RKO (cell line): ENCODE measurements at places on chromosomes 7 and 10.

DNA sequence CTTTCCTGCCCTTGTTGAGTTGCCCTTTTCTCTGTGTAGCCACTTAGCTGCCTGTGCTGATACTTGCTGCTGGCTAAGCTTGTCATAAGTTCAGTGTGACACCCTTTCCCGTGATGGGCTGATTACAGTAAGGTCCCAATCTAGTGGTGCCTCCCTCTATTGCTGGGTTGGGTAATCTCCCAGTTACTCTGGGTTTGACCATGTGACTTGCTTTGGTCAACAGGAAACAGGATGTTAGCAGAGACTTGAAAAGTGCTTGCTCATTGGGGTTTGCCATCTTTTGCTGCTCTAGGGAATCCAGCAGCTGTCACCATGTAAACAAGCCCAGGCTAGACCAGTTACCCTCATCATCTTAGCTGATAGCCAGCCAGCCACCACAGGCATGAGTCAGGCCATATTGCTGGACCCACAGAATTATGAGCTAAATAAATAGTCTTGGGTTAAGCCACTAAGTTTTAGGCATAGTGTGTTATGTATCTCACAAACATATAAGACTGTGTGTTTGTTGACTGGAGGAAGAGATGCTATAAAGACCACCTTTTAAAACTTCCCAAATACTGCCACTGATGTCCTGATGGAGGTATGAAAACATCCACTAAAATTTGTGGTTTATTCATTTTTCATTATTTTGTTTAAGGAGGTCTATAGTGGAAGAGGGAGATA is 4.0 kb upstream of the LEP start:
- DNase-seq, result peak; percentile 78

- DNase-seq, result no peak
These were observed 592.5 kb downstream of the KCNMA1 start for GRCh38 chr10:77045085-77045484.

- DNase-seq, result no peak
These were observed 31.6 kb downstream of the ELAPOR2 start for GRCh38 chr7:87027900-87028299.

- no peak for DNase-seq
These were observed 114.1 kb downstream of the ICA1 start for GRCh38 chr7:8147760-8148463.

DNA sequence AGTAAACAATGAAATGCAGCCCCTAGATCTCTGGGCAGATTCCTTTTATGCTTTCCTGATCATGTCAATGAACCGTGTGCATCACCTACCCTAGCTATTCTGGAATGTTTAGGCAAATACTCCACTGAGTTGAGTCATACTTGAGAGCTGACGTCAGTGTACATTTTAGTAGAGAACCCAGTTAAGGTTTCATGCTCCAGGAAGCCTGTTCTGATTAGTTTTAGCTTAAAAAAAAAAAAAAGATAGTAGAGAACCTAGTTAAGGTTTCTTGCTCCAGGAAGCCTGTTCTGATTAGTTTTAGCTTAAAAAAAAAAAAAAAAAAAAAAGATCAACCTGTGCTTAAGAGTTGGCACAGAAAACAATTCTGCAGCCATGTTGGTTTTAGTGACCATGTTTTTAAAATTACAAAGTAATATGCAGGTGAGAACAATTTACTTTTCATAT is 3.7 kb upstream of the MCU start:
- DNase-seq, result peak; percentile 76

DNA sequence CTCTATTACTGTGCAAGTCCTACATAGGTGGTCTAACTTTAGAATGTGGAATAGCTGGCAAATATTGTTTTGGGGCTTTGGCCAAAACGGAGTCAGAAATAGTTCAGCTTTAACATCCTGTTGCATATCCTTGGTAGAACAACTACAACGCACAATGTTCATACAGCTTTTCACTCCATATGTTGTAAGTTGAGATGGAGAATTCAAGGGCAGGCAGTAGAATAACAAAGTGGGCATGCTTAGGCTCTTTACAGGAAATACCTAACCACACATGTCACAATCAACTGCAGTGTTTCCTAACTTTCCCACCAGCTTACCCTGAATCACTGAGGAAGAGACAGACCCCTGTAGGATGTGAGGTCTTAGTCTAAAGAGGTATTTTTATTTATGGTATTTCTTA is 122.3 kb downstream of the PPP1R3A start:
- no peak for DNase-seq

DNA sequence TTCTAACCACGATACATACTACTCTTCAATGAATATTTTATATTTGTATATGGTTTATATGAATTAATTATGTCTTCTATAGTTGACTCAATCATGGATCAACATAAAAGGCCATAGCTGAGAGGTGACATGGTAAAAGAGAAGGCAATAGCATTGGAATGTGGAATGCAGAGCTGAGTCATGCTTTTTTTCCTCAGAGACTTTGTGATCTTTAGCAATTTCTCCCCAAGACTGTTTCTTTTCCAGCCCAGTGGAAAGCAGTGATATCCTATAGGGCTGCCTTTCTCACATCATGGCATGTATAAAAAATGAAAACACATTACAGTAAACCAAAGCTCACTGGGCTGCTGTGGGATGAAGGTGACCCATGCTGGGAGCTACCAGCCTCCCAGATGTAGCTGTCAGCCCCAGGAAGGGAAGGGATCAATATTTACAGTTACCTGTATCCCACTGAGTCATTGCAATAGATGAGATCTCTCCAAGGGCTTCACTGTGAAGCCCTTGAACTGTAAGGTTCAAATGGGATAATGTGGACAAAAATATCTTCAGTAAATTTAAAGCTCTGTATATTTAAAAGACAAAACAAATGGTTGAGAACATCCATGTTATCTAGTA is 30.2 kb downstream of the SLC39A12 start:
- peak; percentile 77 for DNase-seq

DNA sequence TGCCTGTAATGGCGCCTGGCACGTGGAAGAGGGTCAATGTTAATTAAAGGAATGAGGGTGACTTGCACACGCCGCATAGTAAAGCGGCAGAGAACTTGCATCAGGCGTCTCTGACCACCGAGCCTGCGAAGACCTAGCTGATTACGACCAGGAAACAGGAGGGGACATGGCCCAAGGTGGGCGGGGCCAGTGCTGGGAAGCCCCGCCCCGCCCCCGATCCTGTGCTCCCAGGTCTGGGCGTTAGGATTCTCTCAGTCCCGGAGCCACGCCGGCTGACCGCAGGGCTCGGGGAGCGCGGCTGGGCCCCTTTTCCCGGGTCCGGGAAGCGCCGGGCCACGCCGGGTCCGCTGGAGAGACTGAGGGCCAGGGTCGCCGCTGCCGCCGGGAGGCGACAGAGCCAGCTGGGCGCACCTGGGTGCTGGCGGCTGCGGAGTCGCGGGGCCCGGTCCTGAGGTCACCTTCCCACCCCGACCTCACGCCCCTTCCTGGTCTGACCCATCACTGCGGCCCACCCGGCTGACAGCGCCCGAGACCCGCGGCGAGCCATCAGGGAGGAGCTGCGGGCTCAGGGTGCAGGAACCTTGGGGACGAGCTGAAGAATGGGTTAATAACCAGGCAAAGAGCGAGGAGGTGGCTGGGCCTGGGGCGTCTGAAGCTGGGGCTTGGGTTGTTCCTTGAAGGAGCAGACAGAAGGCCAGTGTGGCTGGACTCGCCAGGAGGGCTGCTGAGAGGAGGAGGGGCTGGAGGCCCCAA is 23.0 kb upstream of the GRID1 start:
- DNase-seq, result no peak

DNA sequence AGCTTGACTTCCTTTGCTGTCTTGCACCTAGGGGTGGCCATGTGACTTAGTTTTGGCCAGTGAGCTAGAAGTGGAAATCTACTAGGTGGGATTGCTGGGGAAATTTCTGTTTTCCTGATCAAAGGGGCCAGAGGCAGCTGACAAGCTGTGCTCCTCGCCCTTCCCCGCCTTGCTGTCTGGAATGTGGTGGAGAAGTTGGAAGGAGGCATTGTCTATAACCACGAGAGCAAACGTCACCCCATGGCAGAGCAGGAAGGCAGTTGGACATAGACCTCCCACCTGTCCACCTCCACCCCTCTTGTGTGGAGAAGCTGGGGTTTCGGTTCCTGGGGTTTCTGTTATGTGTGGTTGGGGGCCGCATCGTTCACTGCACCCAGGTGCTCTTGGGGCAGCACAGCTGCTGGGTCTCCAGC is 7.3 kb downstream of the SFRP5 start:
- DNase-seq, result no peak

DNA sequence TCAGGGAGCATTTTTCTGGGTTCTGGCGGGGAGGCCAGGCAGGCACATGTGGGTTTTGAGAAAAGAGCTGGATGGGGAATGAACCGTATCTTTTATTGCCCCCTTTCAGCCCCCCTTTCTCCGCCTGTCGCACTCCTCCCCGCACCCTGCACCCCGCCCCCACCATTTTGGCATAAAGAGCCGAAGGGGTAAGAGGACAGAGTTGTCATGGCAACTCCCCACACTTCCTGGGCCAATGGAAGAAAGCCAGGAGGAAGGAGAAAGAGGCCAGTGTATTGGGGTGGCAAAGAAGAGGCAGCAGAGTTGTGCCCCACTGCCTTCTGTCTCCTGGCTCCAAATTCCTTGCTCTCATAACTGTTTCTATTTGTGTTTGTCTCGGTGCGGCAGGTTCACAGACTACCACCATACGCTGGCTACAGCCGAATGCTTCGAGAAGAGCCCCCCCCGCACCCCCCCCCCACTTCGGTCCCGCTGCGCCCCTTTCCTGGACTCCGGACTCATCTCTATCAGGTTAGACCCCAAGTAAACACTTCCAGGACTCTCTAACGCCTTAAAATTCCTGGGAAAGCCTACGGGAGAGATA is 3.4 kb downstream of the KCNIP2 start:
- DNase-seq, result no peak

DNA sequence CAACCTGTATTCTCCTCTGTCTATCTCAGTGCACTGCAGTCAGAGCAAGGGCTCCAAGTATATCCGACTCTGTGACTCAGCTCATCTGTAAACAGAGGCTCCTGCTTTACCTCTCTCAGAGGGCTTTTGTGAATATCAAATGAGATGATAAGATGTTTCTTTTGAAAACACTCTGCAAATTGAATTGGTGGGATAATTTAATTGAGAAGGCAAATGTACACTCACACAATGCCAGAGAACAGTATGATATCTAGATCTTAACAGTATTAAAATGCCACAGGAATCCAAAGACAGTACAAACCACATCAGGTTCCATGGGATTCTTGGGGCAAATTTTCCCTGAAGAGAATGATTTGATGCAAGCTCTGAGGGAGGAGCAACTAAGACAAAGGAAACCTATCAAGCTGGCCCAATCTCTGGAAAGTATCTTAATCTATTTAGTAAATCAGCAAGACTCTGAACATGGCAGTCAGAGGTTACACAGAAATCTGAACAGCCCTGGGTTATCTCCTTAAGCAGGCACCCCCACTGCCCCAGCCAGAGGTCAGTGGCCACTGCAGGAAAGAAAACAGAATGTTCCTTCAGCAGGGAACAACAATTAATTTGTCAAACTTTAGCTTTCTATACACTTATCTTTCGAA is 45.9 kb downstream of the DOCK4 start:
- no peak for DNase-seq

GRCh38 chr7:18119985-18120384 is 92.3 kb upstream of the PRPS1L1 start:
- peak; percentile 34 for DNase-seq

DNA sequence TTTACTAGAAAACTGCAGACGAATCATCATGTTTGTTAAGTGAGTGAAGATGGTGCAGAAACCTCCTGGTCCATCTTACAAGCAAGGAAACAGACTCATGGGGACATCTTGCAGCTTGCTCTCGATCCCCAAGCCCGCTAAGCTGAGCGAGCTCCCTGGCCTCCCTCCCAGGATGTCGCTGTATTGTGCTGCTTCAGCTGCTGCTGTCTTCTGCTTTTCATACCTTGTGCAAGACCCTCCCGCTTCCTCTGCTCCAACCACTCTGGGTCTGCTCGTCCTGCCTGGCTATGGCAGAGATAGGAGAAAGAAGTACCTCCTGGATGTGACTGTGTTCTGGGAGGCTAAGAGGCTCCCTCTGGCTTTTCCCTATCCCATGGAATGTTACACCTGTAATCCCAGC is 285.2 kb upstream of the FZD8 start:
- no peak for DNase-seq

DNA sequence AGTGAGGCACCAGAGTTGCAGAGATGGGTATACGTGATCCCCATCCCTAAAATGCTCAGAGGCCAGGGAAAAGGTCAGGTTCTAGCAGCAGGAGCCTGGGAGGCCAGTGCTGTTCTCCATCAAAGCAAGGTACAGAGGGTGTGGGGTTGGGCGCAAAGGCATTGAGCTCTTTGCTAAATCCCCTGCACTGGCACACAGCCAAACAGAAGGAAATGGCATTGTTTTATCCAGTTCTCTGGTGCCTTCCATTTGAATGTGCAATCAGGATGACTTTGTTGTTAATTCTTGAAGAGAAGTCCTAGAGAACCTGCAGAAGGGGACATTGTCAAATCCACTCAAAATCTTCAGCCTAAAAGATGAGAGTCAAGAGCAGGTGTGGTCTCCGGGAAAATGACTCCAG is 111.3 kb upstream of the CHST15 start:
- DNase-seq, result no peak

DNA sequence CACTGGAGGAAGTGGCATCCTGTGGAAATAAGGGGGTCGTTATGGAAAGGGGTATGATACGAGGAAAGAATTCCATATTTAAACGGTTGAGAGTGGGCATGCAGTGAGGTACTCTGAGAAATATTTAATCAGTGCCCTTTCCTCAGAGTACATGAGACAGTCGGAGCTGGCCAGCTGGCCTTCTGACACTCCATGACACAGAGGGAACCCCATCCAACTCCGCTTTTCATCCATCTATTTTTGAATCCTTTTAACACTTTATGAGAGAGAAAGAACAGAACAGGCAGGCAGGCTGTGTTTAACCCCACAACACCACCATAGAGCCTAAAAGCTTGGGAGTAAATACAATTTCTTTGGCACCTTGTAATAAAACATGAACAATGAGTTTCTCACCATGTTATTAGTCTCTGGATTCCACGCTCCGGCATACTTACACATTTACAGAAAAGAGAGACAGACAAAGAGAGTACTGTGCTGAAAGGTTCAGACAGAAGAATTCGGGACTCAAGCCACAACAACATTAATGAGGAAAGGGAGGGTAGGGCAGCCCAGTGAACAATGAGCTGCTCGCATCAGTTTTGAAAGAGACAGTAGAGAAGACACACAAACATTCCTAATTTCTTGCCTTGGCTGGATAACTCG is 124.2 kb upstream of the PDLIM1 start:
- DNase-seq, result no peak

GRCh38 chr10:29056729-29057128 is 232.1 kb upstream of the LYZL1 start:
- no peak for DNase-seq

- no peak for DNase-seq
These were observed 11.7 kb downstream of the TLL2 start for GRCh38 chr10:96501985-96502384.

GRCh38 chr7:40135317-40135610 is 459 bp downstream of the SUGCT start:
- no peak for DNase-seq

DNA sequence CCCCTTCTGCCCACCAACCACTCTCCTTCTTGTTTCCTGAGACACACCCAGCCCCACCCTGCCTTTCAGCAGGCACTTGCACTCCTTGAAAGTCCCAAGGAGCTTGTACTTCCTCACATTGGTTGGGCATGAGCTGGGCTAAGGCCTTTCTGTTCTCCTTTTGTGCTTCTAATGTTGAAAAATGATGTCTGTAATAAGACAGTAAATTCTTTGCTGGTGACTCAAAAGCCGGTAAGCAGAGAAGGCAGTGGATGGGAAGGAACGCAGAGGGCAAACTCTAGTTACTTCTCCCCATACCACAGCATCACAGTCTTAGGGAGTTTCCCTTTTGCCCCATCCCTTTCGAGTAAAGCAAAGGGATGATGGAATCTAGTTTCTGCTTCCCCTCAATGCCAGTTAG is 185.6 kb downstream of the PLXNA4 start:
- no peak for DNase-seq
